ENCODE measurements at places on chromosomes 6 and 20.

- no peak for DNase-seq
These were observed 259.2 kb upstream of the MANEA start for GRCh38 chr6:95318137-95318536.

DNA sequence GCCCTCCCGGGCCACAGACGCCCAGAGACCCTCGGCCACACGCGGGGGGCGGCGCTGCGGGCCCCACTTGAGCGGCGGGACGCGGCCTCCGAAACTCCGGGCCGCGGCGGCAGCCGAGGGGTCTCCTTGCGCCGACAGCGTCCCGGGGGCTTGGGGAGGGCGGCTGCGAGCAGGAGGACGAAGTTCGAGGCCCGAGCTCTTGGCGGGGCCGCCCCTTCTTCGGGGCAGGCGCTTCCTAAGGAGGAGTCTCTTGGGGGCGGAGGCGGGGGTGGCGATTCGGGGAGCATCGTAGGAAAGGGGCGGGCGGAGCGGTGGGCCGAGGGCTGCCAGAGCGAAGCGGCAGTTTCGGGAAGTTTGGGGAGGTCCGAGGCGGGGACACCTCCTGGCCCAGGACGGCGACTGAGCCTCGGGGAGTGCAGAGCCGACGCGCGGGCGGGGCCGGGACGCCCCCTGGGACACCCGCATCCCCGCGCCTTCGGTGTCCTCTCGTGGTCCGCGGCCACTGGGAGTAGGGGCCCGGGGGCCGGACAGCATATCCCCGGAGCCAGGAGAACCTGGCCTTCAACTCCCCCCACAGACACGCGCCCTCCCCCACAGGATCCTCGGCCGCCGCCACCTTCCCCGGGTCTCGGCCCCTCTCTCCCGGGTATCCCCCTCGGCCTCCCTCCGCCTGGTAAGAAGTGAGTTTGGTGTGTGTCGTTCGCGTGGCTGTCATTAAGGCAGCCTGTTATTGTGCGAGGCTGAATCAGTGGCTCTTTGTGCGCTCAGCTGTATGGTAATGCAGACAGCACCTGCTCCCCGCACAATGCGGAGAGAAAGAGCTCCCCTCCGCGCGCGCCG lies 613 bp upstream of the DLL1 start:
- DNase-seq, result no peak

DNA sequence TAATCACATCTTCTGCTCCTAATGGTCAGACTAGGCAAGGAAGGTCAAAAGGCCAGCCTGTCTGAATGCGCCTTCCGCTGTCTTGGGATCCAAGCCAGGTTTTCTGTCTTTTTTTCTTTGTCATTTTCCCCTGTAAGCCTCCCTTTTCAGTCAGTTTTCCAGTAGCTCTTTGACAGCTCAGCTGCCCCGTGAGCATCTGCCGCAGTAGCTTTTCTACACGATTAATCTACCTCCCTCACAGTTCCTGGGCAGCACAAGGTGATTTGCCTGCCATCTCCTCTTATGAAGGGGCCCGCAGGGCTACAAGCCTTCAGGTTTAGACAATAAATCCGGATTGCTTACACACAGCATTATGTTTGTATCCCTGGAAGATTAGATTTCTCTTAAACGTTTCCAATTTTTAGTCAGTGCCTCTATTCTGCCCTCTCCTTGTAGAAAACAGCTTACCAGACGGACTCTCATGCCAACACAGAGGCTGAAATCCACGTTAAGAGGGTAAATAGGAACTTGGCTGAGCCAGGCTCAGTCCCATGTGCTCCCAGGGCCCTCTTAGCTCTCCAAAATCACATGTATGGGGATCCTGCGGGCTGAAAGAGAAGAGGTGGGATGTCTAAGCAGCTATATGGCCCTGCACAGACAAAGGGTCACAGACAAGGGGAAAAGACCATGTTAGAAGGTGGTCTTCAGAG lies 77.2 kb downstream of the LY86 start:
- DNase-seq, result no peak

GRCh38 chr6:28675600-28675999 lies 149.9 kb downstream of the GPX5 start:
- no peak for DNase-seq

DNA sequence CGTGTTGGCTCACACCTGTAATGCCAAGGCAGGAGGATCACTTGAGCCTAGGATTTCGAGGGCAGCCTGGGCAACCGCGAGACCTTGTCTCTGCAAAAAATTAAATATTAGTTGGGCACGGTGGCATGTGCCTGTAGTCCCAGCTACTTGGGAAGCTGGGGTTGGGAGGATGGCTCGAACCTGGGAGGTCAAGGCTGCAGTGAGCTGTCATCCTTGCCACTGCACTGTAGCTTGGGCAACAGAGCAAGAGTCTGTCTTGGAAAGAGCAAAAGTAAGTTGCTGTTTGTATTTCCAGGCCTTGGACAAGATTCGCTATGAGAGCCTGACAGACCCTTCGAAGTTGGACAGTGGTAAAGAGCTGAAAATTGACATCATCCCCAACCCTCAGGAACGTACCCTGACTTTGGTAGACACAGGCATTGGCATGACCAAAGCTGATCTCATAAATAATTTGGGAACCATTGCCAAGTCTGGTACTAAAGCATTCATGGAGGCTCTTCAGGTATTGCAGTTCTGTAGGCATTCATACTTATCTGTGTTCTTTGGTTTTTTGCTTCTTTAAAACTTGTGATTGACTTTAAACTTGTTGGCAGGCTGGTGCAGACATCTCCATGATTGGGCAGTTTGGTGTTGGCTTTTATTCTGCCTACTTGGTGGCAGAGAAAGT lies 2.3 kb downstream of the HSP90AB1 start:
- no peak for DNase-seq

GRCh38 chr20:25281541-25281991 lies 33.7 kb downstream of the PYGB start:
- no peak for DNase-seq

DNA sequence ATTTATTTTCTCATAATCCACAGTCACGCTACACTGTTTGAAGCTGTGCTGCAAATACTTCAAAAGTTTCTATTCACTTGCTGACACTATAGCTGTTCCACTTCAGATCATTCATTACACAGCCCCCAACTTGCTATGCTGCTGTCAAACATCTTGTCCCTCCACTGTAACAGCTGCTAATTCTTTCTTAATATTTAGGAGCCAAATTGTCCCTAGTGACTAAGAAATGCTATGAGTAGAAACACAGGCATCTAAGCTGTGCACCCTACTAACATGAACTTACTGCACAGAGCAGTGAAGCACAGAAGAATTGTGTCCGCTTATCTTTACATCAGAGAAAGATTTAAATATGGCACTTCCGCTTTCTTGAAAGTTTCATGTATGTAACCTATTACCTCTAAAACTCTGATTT lies 91.3 kb downstream of the PDE10A start:
- DNase-seq, result peak; percentile 47

- DNase-seq, result no peak
These were observed 7.3 kb downstream of the CCDC167 start for GRCh38 chr6:37492236-37492972.

GRCh38 chr6:144782634-144783033 lies 497.5 kb downstream of the UTRN start:
- DNase-seq, result no peak

DNA sequence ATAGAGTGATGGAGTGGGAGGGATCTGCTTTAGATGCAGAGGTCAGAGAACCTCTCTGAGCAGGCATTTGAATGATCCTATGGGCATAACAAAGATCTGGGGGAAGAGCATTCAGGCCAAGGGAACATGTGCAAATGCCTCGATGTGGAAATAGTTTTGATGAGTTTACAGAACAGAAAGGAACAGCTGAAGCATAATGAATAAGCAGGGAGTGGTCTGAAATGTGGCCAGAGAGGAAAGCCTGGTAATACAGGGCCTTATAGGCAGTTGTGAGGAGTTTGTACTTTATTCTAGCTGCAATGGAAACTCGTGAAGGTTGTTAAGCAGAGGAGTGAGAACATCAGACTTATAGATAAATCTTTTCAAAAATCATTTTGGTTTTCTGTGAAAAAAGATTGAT lies 33.0 kb upstream of the ME1 start:
- no peak for DNase-seq

- peak; percentile 46 for DNase-seq
These were observed 13.4 kb downstream of the BCAS1 start for GRCh38 chr20:54056762-54057639.

DNA sequence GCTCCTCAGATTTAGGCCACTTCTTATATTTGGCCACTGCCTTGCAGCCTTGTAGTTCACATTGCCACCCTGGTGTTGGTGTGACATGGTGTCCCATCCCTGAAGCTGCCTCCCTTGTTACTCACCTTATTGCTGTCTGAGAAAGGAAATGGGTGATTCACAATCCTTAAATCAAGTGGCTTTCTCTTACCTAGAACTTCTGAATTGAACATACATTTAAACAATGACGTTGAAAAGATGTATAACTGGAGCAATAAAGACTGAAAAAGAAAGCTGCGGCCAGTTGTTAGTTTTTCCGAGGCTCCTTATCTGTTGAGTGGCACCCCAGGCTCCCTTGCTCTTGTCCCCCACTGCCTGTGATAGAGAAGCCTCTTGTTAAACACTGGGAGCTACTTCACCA lies 28.8 kb upstream of the GNRH2 start:
- DNase-seq, result no peak

- peak; percentile 26 for DNase-seq
These were observed 4.3 kb downstream of the TNNC2 start for GRCh38 chr20:45822857-45823256.

DNA sequence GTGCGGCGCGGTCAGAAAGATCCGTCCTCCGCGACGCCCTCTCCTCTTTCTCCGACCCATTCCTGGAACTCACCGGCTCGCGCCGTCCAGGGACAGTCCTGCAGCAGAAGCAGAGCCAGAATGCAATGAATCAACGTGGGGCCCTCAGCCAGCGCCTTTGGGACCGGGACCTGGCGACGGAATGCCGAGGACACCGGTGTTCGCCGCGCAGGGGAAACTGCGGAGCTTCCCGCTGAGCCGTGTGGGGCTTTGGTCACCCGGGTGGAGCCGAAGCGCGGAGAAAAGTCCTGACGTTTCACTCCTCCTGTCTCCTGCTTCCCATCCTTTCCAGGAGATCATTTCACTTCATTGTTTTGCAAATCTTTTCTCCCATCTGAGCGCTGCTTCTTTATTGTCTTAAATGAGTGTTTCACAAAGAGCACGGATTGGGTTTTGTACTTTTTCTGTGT lies 26.5 kb downstream of the ULBP1 start:
- no peak for DNase-seq

DNA sequence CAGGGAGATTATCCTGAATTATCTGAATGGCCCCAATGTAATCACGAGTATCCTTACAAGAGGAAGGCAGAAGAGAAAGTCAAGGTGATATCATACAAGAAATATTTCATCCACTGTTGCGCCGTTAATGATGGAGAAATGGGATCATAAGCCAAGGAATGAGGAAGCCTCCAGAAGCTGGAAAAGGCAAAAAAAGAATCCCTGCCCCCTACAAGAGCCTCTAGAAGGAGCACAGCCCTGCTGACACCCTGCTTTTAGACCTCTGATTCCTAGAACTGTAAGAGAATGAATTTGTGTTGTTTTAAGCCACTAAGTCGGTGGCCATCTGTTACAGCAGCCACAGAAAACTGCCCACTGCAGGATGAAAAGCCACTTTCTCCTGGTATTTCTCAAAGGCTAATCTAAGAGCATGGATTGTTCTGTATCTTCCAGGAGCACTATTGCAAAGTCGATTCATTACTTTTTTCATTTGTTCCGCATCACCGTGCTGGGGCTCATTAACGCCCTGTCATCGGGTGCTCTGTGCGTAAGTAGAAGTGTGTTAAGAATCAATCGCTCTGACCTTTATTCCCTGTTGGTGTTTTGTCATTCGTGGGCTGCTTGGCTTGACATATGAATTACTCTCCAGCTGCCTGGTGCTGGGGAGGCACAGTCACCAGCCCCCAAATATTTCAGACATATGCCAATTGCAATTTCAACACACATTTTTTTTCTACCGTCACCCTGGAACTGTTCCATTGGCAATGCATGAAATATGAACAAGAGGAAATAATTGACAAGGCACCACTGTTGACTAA lies 117.0 kb downstream of the PCSK2 start:
- peak; percentile 95 for DNase-seq
